Myocyte (in vitro differentiated cells): ENCODE measurements at places on chromosomes 1 and 21. TPM values are rescaled to one million over a fixed set of nuclear protein-coding genes. Genes with fewer than 3 reads are reported as not detected.

The AIM2 gene
- total RNA-seq = not detected in 2 replicates

The ADAMTSL4 gene
- total RNA-seq = 10.9 and 16.2 TPM in 2 replicates

The TLR5 gene
- total RNA-seq = 0.75 and 2.3 TPM in 2 replicates

The CHI3L2 gene
- total RNA-seq = 2.3 and 3.2 TPM in 2 replicates

The LINGO4 gene
- total RNA-seq = not detected in 2 replicates

The SPATA46 gene
- not detected in 2 replicates for total RNA-seq

The KPRP gene
- not detected in 2 replicates for total RNA-seq

The CDK11A gene
- 13.0 and 13.2 TPM in 2 replicates for total RNA-seq

The PTPRC gene
- total RNA-seq = 0.05 and 0.16 TPM in 2 replicates

The BMP8B gene
- total RNA-seq = 4.1 and 5.0 TPM in 2 replicates

The TTC34 gene
- 0.16 and 0.32 TPM in 2 replicates for total RNA-seq

The CACYBP gene
- 107 and 128 TPM in 2 replicates for total RNA-seq

DNA sequence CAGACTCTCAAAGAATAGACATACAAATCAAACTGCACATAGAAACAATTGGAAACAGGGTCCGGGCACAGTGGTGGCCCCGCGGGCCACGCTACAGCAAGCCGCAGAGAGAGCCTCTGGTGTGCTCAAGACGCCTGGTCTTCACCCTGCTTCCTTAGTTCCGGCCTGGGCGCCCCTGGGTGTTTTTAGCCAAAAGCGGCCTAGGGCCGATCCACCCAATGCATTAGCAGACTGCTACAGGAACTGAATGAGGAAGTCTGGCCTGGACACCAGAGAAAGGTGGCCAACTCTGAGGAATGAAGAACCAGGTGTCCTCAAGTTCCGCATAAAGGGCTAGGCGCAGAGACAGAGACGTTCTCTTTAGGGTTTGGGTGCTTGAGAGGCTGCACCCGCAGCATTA, 1.7 kb downstream of the PRRX1 start:
- DNase-seq = no peak

DNA sequence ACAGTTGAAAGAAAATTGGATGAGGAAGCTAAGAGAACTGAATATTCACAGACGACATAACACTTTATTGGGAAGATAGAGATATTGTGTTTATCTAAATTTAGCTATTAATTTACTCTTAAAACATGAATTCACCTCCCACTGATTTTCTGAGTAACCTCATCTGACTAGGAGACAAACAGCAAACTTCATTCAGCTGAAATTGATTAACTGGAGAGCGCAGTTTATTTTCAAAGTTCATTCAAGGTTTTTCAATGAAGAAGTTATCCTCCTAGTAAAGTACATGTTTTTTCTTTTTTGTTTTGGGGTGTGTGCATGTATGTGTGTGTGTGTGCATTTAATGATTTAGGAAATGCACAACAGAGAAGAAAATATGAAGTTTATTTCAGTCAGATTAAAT, 215.0 kb downstream of the KCNT2 start:
- no peak for DNase-seq

GRCh38 chr1:228272331-228272791, 64.5 kb downstream of the OBSCN start:
- DNase-seq = no peak

DNA sequence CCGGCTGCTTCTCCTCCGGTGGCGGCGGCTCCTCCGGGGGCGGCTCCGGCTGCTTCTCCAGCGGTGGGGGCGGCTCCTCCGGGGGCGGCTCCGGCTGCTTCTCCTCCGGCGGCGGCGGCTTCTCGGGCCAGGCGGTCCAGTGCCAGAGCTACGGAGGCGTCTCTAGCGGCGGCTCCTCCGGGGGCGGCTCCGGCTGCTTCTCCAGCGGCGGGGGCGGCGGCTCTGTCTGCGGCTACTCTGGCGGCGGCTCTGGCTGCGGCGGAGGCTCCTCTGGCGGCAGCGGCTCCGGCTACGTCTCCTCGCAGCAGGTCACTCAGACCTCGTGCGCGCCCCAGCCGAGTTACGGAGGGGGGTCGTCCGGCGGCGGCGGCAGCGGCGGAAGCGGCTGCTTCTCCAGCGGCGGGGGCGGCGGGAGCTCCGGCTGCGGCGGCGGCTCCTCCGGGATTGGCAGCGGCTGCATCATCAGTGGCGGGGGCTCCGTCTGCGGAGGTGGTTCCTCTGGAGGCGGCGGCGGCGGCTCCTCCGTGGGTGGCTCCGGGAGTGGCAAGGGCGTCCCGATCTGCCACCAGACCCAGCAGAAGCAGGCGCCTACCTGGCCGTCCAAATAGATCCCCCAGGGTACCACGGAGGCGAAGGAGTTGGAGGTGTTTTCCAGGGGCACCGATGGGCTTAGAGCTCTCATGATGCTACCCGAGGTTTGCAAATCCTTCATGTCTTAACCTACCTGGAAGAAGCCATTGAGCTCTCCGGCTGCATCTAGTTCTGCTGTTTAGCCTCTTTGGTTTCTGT, 2.0 kb downstream of the LORICRIN start:
- DNase-seq = peak; percentile 7

DNA sequence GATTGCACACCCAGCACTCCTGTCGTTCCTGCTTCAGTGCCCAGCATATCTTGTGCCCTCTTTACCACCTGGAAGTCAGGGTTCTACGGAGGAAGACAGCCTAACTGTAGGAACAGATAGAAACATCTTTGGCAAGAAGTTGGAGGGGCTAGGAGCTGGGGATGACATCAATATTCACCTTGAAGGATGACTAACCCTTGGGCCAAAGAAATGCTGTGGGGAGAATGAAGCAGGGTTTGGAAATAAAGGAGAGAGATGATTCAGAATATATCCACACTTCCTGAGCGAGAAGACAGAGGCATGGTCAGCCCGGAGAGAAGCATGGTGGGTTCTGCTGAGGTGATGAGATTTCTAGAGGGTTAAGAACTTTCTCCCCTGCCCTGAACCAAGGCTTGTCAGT, 4.6 kb upstream of the NKAIN1 start:
- DNase-seq = no peak

DNA sequence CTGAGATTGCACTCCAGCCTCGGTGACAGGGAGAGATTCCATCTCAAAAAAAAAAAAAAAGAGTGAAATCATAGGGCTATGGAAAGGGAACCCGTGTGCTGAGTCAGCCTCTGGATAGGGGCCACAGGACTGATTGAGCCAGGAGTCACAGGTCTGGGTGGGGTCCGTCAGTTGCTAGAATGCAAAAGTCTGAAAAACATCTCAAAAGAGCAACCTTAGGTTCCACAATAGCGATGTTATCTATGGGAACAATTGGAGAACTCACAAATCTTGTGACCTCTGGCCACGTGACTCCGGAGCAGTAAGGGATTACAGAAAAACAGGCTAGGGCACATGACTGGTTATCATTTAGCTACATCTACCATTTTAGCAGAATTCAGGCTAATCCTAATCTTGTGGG, 32.8 kb upstream of the GREM2 start:
- no peak for DNase-seq

- peak; percentile 66 for DNase-seq
Observed at GRCh38 chr1:48853006-48853405, 76.3 kb upstream of the BEND5 start.

GRCh38 chr1:92913093-92913819, 48.0 kb downstream of the DIPK1A start:
- DNase-seq = no peak

DNA sequence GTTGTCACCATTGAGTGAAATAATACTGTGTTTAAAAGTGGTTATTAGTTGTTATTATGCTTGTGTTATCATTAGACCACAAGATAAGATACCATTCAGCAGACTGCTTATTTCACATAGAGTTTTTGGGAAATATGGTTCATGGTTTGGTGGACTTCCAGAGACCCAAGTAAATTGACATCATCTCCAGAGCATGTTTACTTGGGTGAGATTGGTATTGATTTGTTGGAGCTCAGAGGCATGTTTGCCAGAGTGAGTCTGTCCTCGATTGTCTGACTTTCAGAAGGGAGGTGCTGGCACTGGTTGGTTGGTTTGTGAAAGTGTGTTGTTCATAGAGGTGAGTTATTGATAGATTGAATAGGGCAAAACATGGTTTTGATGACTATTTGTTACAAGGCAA, 291.4 kb downstream of the TGFB2 start:
- no peak for DNase-seq

DNA sequence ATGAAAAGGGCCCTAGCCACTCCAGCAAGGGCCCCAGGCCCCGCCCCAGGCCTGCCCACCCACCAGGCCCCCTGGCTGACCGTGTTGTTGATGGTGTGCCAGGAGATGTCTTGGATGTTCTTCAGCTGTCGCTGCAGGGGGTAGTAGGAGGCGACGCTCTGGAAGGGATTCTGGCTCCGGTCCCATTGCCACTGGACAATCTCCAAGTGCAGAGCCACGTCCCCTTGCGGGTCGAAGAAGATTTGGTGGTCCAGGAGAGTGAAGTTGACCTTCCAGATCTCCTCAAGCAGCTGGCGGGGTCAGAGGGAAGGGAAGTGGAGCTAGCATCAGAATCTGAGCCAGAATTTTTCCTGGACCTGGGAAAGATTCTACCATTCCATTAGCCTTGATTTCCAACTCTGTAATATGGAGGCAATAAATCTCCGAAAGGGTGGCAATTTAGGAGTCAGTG, 10.2 kb downstream of the TAS1R2 start:
- DNase-seq = peak; percentile 7

- DNase-seq = peak; percentile 39
Observed at GRCh38 chr1:28535180-28535579, 17.7 kb upstream of the TRNAU1AP start.

GRCh38 chr1:229480495-229480894, 27.6 kb downstream of the NUP133 start:
- no peak for DNase-seq

- DNase-seq = no peak
Observed at GRCh38 chr21:25583370-25584130, 23.7 kb downstream of the MRPL39 start.

DNA sequence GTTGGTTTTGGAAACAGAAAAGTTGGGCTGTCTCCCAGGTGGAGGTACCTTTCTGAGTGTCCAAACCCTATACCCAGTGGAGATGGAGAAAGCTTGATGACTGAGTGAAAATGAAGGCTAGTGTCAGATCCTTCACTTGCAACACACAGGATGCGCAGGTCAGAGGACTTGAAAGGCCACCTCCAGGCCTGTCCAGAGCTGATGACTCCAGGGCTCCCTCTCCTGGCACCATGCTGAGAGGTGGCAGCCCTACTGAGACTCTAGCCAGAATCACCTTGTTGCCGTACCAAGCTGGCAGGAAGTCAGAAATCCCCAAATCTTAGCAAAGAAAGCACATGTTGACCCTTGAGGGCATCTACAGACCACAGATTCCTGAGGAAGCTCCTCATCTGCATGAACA, 16.4 kb downstream of the KNCN start:
- DNase-seq = no peak

DNA sequence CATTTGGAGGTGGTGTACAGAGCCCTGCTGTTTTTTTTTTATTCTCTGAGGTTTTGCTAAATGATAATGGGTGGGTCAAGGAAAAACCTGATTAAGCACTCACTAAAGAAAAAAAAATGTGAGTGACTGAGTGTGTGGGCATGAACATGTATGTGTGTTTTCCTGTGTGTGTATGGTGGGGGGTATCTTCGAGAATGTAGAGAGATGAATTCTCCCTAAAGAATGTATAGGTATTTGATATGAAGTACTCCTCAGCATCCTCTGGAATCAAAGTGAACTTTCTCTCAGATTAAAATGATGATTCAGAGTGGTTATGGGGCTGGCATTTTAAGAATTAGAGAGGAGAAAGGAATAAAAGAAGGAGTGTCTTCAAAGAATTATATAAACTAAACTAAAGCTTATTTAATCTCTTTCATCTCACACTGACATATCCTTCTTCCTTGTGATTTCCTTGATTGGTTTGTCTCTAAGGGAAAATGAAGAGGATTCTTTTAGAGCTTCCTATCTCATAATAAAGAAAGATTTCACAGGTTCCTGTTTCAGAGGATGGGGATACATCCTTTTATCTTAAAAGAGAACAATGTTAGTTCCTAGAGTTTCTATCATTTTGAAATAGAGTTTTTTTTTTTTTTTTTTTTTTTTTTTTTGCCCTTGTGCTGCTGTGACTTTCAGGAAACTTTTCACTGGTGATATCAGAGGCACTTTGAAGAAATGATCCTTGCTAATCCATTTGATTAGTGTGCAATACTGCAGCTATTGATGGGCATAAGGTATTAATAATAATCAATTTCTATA, 23.9 kb downstream of the S1PR1 start:
- DNase-seq = no peak

- DNase-seq = no peak
Observed at GRCh38 chr1:58165073-58165472, 381.5 kb downstream of the OMA1 start.

GRCh38 chr21:39332175-39332574, 16.7 kb downstream of the HMGN1 start:
- no peak for DNase-seq

GRCh38 chr1:12610305-12610935, 7.6 kb downstream of the DHRS3 start:
- DNase-seq = no peak

GRCh38 chr1:204630132-204630905, 55.2 kb downstream of the LRRN2 start:
- DNase-seq = peak; percentile 87

DNA sequence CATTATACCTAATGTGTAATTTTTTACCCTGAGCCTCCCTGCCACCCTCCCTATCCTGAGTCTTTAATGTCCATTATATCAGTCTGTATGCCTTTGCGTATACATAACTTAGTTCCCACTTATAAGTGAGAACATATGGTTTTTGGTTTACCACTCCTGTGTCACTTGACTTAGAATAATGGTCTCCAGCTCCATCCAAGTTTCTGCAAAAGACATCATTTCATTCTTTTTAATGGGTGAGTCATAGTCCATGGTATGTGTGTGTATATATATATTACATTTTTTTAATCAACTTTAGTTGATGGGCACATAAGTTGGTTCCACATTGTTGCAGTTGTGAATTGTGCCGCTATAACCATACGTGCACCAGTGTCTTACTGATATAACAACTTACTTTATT, 477.1 kb upstream of the NEGR1 start:
- no peak for DNase-seq

DNA sequence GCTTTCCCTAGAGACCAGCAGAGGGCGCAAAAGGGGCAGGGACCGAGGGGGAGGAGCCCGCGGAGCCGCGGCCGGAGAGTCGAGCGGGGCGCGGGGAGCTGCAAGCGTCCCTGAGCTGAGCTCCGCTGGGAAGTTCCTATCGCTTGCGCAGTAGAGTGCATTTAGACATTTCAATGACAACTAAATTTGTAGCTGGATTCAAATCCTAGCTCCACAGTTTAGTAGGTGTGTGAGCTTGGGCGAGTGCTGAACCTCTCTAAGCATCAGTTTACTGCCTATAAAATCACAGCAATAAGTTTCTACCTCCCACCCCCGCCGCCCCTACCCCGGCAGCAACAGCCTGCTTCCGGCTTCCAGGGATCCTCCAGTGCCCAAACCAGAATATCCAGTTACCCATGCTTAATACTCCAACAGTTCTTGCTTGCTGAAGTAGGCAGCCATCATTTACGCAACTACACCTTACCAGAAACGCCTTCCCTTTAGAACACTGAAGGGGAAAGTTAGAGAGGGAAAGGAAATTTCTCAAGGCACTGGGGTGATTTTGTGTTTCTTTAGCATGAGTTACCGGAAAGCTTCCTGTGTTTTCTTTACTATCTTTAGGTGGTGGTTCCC, 9.1 kb downstream of the TLR5 start:
- DNase-seq = peak; percentile 87

GRCh38 chr1:230077011-230077410, 10.0 kb downstream of the GALNT2 start:
- DNase-seq = no peak

- no peak for DNase-seq
Observed at GRCh38 chr1:24470592-24470991, 32.0 kb upstream of the RCAN3 start.
